A549 (cell line): ENCODE measurements at places on chromosomes 12 and 14.

GRCh38 chr14:75989134-75989533 lies 3.6 kb downstream of the IFT43 start:
- no peak for DNase-seq

DNA sequence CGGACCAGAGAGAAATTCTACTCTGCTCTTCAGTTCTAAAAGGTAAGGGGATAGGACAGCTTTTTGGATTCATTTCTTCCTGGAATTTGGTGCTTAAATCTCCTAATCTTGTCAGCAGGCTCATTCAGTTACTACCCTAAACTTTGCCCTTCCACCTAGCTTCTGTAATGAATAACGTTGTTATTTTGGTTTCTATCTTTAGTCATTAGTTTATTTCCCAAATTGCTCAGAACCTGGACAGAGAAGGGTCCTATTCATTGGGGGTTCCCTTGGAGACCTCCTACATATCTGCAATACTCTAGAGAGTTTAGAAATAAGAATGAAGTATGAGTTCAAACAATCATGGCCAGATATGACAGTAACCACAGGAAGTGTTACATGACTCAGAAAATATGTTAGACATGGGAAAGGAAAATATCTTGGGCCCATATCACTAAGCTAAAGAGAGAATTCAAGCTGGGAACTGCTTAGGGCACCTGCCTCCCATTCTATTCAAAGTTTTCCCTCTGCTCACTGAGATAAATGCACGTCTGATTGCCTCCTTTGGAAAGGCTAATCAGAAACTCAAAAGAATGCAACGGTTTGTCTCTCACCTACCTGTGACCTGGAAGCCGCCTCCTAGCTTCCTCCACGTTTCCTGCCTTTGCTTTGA lies 87.9 kb downstream of the GAS2L3 start:
- no peak for DNase-seq

GRCh38 chr12:20646239-20646827 lies 48.8 kb upstream of the SLCO1C1 start:
- peak; percentile 70 for DNase-seq

DNA sequence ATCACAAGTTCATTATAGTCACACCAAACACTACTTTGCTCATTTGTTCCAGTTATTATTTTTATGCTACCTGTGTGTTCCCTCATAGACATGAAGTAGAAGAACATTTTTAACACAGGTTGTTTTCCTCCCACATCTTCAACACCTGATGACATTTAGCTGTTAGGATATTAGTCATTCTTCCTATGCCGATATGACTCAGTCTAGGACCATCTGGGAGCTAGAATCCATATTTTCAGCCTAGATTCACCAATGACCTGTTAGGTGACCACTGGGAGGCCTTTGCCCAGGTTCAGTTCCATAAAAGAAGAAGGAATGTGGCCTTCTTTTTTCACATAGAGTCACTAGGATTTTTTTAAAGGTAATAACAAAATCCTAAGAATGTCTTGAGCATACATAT lies 222.8 kb downstream of the C12orf42 start:
- DNase-seq: no peak

GRCh38 chr12:92063641-92064040 lies 82.0 kb downstream of the BTG1 start:
- DNase-seq: no peak

DNA sequence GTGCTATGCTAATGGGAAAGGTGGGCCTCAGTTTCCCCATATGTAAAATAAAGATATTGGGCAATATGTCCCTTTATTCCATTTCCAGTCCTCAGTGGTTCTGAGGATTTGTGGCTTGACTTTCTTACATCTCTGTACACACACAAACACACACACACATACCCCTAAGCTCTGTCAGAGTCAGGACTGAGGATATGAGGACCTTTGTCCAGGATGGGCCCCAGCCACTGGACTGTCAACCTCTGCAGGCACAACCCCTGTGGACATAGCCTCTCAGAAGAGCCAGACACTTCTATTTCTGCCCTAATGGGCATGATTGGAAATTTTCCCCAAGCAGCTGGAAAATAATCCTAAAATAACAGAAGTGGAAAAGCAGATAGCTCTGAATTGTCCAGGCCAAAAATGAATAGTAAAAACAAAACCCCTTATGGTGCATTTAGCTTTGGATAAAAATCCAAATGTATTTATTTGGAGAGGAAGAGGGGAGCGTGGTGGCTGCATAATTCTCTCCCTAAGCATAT lies 50.2 kb downstream of the RIN3 start:
- DNase-seq: no peak

DNA sequence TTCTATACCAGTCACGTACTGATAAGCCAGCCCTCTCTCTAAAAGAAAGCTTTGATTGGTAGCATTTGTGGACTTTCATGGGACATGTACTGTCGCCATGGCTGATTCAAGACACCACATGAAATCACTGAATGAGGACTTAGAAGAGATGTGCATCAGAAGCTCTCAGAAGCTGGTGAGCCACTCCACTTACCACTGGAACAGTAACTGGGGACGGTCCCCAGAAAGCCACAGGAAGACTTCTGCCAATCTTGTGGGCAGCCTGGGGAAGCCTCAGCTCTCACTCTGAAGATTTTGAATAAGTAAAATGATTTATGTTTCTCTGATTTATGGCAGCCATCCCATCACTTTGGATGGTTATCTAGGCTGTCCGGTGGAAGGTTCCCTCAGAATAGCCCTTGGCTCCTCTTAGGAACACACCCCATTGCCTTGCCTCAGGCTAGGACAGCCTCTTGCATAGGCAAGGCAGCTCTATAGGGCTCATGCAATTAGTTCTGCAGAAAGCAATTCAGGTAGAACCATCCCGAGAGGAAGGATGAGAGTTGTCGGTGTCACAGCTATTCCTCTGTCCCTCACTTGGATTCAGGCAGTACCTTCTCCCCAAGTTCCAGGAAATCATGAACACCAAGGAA lies 9.8 kb downstream of the DHRS1 start:
- DNase-seq: no peak

- DNase-seq: no peak
Observed at GRCh38 chr12:22810036-22810435, 185.1 kb downstream of the ETNK1 start.

- DNase-seq: no peak
Observed at GRCh38 chr14:51444353-51445000, 204.4 kb downstream of the TMX1 start.

DNA sequence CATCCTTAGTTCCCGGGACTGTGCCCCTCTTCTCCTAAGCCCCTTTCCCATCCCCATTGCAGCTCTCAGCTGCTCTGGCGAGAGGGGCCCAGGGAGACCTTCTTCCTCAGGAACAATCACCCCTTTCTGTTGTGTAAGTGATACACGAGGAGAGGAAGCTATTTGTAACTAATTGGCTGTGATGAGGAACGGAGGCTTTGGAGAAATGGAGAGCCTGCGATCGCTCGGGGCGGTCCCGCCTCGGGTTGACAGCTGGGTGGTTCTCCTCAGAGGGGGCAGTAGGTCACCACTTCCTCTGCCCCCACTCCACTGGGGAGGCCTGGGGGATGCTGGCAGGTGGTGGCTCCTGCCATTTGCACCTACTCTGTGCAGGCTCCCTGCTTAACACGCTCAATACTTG lies 6.6 kb upstream of the PGF start:
- no peak for DNase-seq
